Tracheal epithelial cell (primary cell): ENCODE measurements at places on chromosomes 12 and 14. TPM values are rescaled to one million over a fixed set of nuclear protein-coding genes. Genes with fewer than 3 reads are reported as not detected.

Gene TSPAN19
- not detected in 2 replicates for total RNA-seq

Gene RHEBL1
- 0.24 TPM in 1 of 2 replicates, not detected in the other for total RNA-seq

Gene CABP1
- total RNA-seq, result not detected in 2 replicates

Gene ENTPD5
- total RNA-seq, result 10.8 and 17.3 TPM in 2 replicates

Gene DBX2
- not detected in 2 replicates for total RNA-seq

Gene C12orf54
- 3.4 TPM in 1 of 2 replicates, not detected in the other for total RNA-seq

Gene ERBB3
- total RNA-seq, result 22.9 and 29.6 TPM in 2 replicates

Gene CDCA3
- total RNA-seq, result under 0.01 and 2.4 TPM in 2 replicates

Gene PTPRB
- total RNA-seq, result 0.21 and 2.2 TPM in 2 replicates

Gene KLRC1
- total RNA-seq, result under 0.01 TPM in 1 of 2 replicates, not detected in the other

Gene RHOJ
- 0.21 and 0.24 TPM in 2 replicates for total RNA-seq

Gene KRT6C
- 22.0 and 155 TPM in 2 replicates for total RNA-seq

Gene KLRC2
- total RNA-seq, result not detected in 2 replicates

Gene NELL2
- under 0.01 TPM in 1 of 2 replicates, not detected in the other for total RNA-seq

Gene NID2
- total RNA-seq, result 1.1 and 3.1 TPM in 2 replicates

Gene ACRBP
- total RNA-seq, result not detected in 2 replicates

Gene DAZAP2
- total RNA-seq, result 75.7 and 88.0 TPM in 2 replicates

Gene RAD9B
- total RNA-seq, result 0.21 and 0.24 TPM in 2 replicates

Gene C12orf56
- total RNA-seq, result 0.85 and 0.96 TPM in 2 replicates

Gene TMEM19
- 22.2 and 26.4 TPM in 2 replicates for total RNA-seq
